Renal pelvis (tissue), 12 donors: ENCODE measurements at places on chromosomes 1 and 21. TPM values are rescaled to one million over a fixed set of nuclear protein-coding genes. Genes with fewer than 3 reads are reported as not detected.

SPRR3 gene
- not detected for polyA plus RNA-seq

CAMSAP2 gene
- 39.5 TPM for polyA plus RNA-seq

GRCh38 chr21:35039595-35040289, 9.4 kb downstream of the RUNX1 start:
- DNase-seq: no peak

GRCh38 chr1:68057564-68057963, 7.1 kb upstream of the DIRAS3 start:
- no peak for DNase-seq

GRCh38 chr1:90779573-90779972, 62.5 kb upstream of the BARHL2 start:
- DNase-seq: no peak

DNA sequence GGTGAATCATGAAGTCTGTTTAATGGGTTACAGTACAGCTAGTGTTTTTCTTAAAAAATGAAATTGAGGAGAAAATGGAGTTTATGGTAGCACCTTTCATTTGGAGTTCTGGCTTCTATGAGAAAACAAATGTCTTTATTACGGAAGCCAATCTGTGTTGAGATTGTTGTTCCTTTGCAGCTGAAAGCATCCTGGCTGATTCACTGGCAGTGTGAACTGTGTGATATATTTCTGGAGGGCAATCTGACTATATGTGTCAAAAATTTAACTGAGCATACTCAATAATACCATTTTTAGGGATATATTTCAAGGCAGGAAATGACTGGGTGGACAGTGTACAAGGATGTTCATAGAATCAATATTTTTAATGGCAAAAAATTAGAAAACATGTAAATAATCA, 46.6 kb upstream of the LYST start:
- DNase-seq: no peak

PDPN gene
- 18.7 TPM for polyA plus RNA-seq

DMRTA2 gene
- not detected for polyA plus RNA-seq
